Glomerular endothelial cell (primary cell): ENCODE measurements at places on chromosomes 3 and 15.

DNA sequence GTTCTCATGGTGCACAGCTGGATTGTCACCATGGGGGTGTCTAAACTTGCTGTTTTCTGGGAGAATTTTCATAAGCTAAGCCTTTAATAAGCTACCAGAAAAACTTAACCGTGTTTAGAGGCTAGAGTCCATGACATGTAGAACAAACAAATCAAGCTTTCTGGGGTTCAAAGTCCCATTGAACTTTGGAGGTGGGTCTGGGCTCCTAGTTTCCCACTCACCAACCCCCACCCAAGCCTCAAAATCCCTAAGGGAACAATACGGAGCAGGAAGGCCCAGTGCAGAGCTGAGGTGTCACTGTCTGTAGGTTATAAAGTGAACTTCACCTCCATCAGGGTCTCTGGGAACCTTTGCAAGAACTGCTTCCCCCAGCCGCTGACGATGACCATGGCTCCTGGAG lies 25.5 kb downstream of the RTP1 start:
- DNase-seq: no peak

DNA sequence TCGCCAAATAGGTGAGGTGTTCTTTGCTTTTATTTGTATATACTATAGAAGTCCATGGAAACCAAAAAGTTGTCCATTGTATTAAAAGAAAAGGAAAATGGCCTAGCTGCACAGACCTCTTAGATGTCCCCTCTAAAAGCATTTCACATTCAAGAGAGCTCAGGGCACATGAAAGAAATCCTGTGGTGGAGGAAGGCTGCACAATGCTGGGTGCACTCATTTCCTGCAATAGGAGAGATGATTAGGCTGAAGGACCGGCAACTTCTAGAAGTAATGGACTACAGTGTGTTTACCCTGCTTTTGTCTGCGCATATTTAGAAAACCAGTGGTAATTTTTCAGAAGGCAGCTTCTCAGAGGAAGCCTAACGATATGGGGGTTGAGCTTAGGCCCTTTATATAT lies 25.4 kb downstream of the PPM1L start:
- DNase-seq: no peak

- no peak for DNase-seq
Measured at GRCh38 chr3:158974904-158975303, 173.1 kb downstream of the MFSD1 start.

- no peak for DNase-seq
Measured at GRCh38 chr3:169028716-169029115, 634.8 kb downstream of the MECOM start.

DNA sequence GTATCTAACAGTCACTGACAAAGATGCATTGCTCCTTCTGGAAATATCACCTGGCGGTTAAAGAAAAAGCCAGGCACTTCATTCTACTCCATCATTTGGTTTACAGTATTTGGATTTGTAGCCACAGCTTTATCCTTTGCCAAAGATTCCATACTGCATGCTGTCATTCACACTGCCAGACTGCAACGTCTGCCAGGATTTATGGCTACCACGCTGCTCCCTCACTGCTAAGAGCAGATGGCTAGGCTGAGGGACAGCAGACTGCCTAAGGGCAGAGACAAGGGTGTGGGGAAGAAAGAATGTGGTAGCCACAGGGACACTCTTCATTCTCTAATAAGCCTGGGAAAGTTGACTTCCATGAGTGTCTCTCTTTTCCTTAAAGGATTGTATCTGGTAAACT lies 1047.0 kb downstream of the TUSC7 start:
- no peak for DNase-seq

DNA sequence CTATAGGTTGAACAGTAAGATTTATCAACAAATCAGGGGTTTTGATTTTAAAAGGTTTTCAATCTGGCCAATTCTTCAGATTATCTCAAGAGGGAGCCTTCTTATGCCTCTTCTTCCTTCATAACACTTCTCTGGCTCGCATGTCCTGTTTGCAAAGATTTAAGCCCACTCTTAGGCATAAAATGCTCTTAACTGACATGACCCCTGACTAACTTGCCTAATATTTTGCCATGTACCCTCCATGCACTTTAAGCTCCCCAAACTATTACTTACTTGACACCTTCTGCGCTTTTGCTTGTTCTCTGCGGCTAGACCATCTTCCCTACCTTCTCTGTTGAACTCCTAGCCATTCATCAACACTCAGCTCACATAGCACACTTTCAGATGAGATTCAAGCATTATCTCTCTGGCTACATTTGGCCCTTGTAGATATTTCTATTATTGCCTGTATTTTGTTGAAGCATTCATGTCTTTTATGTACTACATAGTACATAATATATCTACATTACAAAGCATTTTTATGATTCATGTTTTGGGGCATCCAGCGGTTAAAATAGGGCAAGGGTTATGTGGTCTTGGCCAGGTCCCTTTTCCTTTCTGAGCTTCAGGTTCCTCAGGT lies 1.0 kb upstream of the ARIH1 start:
- DNase-seq: no peak

DNA sequence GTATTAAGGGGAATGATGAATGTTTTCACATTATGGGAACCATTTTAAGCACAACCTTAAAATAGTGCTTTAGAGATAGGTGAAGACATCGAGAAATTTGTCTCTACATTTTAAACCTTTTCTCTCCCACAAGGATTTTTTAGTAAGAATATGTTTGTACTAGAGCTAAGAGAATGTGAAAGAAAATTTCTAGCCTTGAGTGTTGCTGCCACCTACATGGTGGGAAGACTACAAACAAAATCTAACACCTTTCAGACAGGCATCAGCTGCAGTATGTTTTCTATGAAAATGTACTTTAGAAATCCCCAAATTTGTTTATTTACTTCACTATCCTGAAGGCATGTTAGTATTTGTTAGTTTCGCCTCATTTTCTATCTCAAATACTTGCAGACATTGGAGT lies 247.4 kb downstream of the WDR72 start:
- no peak for DNase-seq

DNA sequence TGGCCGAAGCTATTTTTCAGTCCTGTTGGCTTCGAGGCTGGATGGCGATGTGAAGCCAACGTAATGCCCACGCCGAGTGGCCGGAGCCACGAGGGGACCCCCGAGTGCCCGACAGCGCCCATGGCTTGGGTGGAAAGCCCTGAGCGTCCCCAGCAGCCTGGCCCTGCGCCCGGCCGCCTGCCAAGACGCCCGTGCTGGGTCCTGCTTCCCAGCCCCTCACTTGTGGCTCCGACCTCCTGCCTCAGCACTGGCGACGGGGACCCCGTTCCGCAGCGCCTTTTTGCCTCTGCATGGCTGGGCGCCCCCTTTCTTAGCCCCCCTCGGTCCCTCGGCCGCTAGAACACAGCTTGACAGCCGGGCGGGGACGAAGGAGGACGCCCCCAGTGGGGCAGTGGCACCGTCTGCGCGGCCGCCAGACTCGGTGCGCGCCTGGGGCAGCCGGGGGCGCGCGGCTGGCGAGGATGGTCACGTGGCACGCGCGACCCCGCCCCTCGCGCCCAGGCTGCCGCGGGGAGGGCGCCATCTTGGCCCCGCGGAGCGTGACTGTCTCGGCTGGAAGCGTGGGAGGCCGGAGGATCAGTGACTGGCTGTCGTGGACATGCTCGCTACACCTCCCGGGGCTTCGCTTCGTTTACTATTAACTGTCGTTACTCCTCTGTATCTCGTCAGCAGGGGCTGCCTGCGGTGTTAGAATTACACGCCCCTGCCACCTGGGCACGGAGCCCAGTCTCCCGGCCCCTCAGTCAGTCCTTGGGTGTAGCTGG lies 626 bp upstream of the GPR176 start:
- no peak for DNase-seq

DNA sequence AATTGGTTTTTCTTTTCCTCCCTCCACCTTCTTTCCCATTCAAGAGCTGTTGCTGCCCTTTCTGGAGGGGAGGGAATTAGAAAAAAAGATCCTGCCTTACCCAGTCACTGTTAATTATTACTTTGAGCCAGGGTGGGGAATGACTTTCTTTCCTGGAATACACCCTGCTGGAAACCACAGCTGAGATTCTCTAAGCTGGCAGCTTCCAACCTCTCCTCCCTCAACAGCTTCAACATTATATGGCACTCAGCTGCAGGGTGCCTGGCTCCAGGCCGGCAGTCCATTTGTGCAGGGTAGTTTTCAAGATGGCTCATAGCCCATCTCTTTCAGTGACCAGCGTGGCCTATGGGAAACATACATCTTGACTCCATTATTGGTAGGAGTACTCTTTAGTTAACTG lies 105.8 kb downstream of the UBE3A start:
- DNase-seq: no peak

- DNase-seq: no peak
Measured at GRCh38 chr3:188796122-188796631, 375.6 kb upstream of the TPRG1 start.

GRCh38 chr3:3998140-3998922 lies 199.1 kb downstream of the LRRN1 start:
- no peak for DNase-seq

GRCh38 chr3:77271711-77272110 lies 231.8 kb downstream of the ROBO2 start:
- DNase-seq: no peak

DNA sequence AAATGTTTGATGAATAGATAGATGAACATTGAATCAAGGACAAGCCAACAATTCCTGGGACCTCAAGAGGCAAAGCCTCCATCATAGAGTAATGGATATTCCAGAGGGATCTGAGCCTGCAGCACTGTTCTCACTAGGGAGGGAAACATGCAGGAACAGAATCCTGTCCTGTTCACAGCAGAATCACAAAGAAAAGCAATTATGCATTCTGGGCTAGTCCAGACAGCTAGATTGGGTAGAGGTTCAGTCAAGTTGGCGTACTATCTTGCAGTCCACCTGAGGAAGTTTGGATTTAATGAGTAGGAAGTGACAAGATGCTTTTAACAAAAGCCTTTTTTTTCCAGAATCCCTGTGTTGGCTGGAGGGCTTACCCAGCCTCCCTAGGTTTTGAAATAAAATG lies 314.5 kb upstream of the SEMA6D start:
- DNase-seq: no peak

DNA sequence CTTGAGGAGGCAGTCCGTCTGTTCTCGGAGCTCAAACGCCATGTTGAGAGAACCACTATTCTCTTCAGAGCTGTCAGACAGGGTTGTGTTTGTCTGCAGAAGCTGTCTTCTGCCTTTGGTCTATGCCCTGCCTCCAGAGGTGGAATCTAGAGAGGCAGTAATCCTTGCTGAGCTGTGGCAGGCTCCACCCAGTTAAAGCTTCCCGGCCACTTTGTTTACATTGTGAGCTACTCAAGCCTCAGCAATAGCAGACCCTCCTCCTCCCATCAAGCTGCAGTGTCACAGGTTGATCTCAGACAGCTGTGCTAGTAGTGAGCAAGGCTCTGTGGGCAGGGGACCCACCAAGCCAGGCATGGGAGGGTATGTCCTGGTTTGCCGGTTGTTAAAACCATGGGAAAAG lies 8.9 kb downstream of the OR5AC2 start:
- no peak for DNase-seq

DNA sequence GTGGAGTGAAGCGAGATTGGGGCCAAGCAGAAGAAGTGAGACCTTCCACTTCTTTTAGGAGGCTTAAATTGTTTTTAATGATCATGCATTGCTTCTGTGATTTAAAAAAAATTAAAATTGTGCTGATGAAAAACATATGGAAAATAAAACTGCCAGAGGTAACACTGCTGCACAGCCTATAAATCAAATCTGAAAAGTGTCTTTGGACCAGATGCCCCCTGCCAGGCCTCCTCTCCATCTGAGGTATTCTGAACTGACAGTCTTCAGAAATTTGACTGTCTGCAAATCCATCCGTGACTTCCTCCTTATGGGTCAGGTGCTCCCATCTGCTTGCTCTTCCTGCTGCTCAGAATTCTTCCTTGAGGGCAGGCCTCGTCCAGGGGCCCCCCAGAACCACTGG lies 108.5 kb upstream of the NR2E3 start:
- DNase-seq: no peak

GRCh38 chr15:89749951-89750559 lies 994 bp downstream of the MESP1 start:
- DNase-seq: no peak

DNA sequence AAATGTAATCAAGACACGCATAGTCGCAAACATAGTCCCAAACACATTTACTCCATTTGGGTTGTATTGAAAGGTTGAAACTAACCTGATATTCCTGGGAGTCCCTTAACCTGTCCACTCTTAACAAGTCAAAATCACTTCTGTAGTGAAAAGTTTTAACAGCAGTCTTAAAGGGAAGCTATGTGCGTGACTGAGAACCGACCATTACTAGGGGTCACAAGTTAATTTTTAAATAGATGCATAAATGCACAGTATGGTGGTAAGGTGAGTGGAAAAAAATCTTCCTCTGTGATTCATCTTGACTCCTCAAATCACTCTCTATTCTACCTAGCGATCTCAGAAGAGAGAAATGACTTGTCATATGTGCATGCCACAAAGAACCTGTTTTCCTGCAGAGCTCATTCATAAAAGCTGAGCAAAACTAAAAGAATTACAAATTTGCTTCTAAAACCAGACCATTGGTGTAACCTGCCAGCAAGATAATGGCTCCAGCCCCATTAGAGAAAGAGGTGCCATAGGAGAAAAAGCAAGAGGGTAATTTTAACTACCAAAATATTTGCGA lies 4.8 kb downstream of the GPR15 start:
- DNase-seq: no peak

GRCh38 chr3:42600958-42601675 lies 631 bp downstream of the NKTR start:
- no peak for DNase-seq
